ENCODE measurements at places on chromosomes 16 and 17. TPM values are rescaled to one million over a fixed set of nuclear protein-coding genes. Genes with fewer than 3 reads are reported as not detected.

Gene TLCD3B
- not detected for total RNA-seq

Gene SGCA
- not detected for total RNA-seq

Gene OTOP3
- not detected for total RNA-seq

Gene SLC5A10
- not detected for total RNA-seq

Gene EFCAB5
- total RNA-seq: under 0.01 TPM
